Type B pancreatic cell (in vitro differentiated cells): ENCODE measurements at places on chromosomes 2 and 18. TPM values are rescaled to one million over a fixed set of nuclear protein-coding genes. Genes with fewer than 3 reads are reported as not detected.

Gene NMUR1
- total RNA-seq, result 0.10 TPM in 2 replicates

Gene ITGB6
- 3.2 and 7.8 TPM in 2 replicates for total RNA-seq

Gene SLC38A11
- total RNA-seq, result 3.7 and 13.4 TPM in 2 replicates

Gene POMC
- total RNA-seq, result 0.87 and 1.5 TPM in 2 replicates

Gene ATOH8
- 1.8 and 13.7 TPM in 2 replicates for total RNA-seq

DNA sequence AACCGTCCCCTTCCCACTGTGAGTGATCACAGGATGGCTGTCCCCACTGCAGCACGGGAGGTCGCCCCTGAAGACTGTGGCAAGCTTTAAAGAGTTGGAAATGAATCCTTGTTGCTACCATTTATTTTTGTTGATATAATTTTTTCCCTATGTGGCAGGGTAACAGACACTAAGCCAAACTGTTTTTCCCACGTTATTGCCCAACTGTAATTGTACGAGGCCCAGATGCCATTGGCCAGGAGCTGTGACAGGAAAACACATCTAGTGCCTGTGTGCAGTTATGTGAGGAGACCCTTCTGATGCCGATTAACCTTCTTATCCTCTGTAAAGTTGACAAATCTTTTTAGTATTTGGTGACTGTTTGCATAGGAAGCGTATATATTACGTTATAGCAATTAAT is 44.2 kb downstream of the MRPS9 start:
- DNase-seq, result no peak

GRCh38 chr18:44536046-44536445 is 144.6 kb upstream of the SETBP1 start:
- DNase-seq, result no peak

DNA sequence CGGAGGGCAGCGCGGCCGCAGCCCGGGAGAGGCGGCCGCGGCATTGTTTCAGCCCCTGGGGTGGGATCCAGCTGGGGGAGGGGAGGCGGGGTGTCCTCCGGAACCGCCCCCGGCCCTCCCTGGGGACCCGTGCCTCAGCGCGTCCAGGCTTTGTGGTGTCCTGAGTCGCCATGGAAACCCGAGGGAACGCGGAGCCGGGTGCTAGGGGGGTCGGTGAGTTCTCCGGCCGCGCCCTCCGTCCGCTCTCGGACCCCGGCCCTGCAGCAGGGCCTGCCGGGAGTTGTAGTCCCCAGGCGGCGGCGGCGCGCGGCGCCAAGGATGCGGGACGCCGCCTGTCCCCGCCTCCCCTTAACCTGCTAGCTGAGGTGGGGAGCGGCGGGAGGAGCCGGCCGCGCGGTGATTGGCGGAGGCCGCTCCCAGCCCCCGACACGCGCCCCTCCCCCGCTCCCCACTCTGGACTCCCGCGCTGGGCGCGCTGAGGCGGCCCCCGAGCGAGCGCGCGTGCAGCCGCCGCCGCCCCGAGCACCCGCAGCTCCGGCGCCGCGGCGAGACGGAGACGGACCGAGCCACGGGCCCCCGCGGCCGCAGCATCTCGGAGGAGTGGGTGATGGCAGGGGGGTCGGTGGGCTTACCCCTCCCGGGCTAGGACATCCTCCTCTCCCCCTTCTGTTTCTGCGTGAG is at the start of gene DPYSL5:
DPYSL5 (plus strand) TSS at position 478 of the 681 bp plus-strand sequence. CDS start 50,368 bp downstream, outside the sequence.
- DNase-seq, result peak; percentile 85

DNA sequence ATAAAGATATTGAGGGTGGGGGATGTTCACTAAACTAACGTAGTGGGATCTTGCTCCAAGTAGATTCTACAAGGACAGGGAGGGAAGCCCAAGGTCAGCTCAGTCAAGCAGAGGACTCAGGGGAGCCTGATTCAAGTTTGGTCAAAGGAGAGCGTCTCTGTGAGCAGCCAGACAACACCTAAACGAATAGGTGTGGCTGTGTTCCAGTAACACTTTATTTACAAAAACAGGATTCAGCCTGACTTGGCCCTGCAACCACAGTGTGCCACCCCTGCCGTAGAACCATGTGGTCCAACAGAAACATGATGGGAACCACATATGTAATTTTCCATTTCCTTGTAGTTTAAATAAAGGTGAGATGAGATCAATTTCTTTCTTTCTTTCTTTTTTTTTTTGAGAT is 18.1 kb upstream of the FZD5 start:
- no peak for DNase-seq

DNA sequence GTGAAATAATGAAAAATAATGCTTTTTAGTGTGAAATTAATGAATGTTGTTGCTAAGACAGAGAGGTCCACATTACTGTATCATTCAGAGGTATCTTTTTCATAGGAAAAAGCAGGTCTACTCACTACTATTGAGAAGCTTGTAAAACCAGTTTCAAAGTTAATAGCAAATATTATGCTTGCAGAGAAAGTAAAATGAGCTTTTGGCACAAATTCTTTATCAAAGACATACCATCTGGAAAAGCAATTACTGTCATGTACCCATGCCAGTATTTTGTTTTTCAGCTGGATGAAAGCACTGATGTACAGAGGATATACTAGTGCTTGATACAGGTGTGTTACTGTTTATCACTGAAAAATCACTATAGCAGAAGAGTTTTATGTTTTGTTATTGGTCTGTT is 77.5 kb downstream of the NCOA1 start:
- DNase-seq, result no peak

DNA sequence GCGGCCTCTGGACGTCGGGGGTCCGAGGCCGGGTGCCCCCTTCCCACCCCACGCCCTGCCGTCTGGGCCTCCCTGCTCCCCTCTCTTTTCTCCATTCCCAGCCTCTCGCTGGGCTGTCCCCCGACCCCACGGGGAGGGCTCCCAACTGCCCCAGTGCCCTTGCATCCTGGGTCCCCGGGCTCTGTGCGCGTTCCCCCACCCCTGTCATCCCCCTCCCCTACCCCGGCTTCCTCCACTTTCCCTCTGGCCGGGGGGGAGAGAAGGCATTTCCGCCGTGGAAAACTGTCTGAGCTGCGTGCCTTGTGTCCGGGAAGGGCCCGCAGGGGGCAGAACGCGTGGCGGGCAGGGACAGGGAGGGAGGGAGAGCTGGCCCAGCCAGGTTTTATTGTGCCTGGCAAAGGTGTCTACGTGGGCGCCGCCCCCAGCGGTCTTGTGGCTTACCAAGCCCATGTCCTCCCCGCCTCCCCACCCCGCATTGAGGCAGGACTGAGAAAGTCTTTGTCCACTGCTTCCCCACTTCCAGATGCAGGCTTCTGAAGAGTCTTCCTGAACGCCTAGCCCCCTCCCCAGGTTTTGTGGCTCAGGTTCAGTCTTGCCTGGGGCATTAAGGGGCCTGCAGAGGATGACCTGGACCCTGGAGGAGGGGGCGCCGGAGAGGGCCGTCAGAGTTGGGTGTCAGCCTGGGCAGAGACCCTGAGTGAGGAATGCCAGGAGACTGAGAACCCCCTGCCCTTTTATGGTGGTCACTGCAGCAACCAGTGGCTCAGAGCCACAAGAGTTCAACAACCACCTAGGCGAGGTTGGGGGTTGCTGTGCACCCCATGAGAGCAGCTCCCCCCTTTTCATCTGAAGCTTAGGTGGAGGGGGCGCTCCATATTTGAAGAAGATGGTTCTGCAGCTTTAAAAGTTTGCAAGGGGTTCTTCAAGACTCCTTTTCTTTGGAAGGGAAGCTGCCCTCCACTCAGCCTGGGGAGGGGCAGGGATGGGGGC is 1.3 kb downstream of the ITM2C start:
- DNase-seq, result no peak

DNA sequence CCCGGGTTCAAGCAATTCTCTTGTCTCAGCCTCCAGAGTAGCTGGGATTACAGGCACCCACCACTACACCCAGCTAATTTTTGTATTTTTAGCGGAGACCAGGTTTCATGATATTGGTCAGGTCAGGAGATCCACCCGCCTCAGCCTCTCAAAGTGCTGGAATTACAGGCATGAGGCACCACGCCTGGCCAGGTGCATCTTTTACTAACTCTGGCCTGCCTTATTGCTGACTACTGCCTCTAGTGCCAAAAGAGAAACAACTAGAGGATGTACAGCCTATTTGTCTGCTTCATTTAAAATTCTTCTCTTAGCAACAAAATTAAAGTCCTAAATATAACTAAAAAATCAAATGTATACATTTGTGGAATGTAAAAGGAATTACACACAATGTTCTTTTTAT is 115.4 kb downstream of the BMPR2 start:
- DNase-seq, result no peak

DNA sequence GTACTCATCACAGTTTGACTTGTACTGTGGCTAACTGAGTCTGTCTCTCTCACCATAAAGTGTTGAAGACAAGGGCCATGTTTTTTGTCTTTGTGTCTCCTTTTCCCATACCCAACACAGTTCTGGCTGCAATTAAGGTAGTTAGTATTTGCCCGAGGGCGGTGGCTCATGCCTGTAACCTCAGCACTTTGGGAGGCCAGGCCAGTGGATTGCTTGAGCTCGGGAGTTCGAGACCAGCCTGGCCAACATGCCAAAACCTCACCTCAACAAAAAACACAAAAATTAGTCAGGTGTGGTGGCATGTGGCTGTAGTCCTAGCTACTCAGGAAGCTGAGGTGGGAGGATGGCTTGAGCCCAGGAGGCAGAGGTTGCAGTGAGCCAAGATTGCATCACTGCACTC is 6.9 kb upstream of the KIF3C start:
- DNase-seq, result no peak

GRCh38 chr2:100834221-100834620 is 14.3 kb downstream of the NPAS2 start:
- no peak for DNase-seq

- no peak for DNase-seq
These were observed 754.9 kb downstream of the RNF144A start for GRCh38 chr2:7672027-7672684.

GRCh38 chr2:166516712-166517303 is 22.8 kb upstream of the SCN7A start:
- no peak for DNase-seq

DNA sequence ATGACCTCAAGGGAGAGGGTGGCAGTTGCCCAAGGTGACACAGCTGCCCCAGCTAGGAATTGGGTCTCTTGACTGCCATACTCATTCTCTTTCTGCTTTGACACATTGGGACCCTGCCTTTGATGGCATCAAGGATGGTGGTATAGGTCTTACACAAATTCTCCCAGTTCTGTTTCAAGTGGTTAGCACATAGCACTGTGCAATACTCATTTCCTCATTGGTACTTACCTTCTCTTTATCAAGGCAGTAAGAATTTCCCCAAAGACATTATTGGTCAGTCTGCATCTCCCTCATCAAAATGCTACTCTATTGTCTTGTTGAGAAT is 35.9 kb upstream of the CCDC93 start:
- DNase-seq, result no peak

DNA sequence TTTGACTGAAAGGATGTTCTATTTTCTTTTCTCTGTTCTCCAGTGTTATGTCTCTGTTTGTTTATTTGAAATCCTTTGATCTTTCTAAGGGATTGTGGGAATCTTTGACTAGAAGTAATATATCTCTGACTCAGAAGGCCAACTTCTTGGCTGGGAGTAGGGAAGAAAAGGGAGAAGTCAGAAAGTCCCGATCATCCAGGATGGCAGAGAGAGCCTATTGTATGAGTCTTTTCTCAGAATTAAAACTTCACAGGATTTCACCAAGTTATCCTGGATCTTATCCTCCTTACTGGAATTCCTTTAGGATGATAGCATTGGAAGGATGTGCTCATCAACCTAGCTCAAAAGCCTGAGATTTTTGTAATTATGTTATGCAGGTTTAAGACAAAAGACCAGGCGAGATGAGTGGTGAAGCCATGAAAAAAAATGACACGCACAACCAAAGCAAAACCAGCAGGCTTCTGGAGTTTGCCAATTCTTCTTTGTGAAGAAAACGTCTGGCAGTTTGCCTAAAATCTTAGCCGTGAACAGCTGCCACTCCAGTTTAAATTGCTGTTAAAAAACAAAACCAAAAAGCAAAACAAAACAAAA is 383.6 kb upstream of the SMIM21 start:
- DNase-seq, result no peak

DNA sequence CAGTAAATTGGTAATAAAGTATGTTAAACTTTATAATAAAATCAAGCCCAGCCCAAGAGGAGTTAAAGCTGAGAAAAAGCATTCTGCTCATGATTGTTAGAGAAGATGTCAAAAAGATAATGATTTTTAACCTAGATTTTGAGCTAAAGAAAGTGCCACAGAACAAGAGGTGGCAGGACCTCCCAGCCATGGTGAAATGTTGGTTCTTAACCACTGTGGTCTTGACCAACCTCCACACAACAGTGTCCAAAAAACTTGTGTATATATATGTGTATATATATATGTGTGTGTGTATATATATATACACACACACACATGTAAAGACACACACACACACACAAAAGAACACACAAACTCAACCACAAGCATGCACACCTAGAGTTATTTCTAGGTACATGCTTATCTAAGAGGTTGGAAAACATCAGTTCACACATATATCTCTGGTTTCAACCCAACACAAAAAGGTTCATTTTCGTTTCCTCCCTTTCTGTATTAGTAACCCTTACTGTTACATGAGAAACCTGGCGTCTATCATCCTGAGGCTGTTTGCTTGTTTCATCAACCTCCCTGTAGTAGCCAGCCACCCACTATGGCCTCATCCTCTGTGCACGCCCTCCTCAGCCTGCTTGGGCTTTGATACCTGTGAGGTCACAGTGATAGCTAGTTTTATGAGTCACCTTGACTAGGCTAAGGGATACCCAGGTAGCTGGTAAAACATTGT is 631.8 kb upstream of the ID2 start:
- DNase-seq, result no peak

DNA sequence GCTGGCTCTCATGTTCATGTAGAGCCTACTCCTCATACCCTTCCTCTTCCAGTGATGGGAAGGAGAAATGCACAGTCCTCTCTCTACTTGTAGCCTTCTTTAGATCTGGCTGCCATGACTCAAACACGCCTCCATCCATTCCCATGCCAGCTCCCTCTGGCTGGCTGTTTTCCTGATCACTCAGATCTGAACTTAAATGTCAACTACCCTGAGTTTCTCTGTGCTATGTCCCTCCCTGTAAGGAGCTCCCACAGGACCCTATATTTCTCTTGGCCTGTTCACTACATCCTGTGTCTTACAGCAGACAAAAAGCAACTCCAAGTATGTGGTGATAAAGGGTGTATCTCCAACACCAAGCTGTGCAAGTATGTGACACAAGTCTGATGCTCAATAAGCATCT is 152.4 kb downstream of the TCF4 start:
- DNase-seq, result no peak

- no peak for DNase-seq
These were observed 47.7 kb downstream of the BCL2 start for GRCh38 chr18:63271881-63272299.

- no peak for DNase-seq
These were observed 150.4 kb downstream of the MTX2 start for GRCh38 chr2:176419591-176420071.

DNA sequence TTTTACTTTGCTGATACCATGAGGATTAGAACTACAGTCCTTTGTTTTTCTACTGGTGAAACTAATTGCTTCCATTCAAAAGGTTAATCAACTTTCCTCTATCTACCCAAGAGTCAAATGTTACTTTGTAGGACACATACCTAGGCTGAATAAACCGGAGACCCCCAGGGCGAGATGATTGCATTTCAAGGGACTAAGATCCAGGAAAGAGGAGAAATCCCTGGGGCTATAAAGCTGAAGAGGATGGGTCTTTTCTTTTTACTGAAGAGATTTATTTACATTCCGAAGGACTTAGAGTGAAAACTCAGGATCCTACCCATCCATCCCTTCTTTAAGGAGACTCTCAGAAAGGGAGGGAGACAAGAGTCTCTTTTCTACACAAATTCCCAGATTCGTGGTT is 331.9 kb downstream of the CDH19 start:
- DNase-seq, result no peak

- no peak for DNase-seq
These were observed 14.5 kb upstream of the NAB1 start for GRCh38 chr2:190634381-190634780.

GRCh38 chr2:60052601-60053000 is 500.9 kb downstream of the BCL11A start:
- DNase-seq, result no peak

GRCh38 chr2:181174611-181175580 is 194.5 kb downstream of the UBE2E3 start:
- no peak for DNase-seq
